Skeletal muscle cell (primary cell): ENCODE measurements at places on chromosomes 2 and 18.

- DNase-seq = no peak
Measured at GRCh38 chr2:37556256-37556655, 115.2 kb downstream of the CDC42EP3 start.

- DNase-seq = no peak
Measured at GRCh38 chr2:96091711-96092572, 24.4 kb downstream of the ADRA2B start.

GRCh38 chr2:152598975-152599759 lies 118.1 kb downstream of the PRPF40A start:
- no peak for DNase-seq

GRCh38 chr2:169012812-169013627 lies 18.1 kb downstream of the ABCB11 start:
- DNase-seq = no peak

GRCh38 chr18:9199681-9200080 lies 63.1 kb downstream of the ANKRD12 start:
- DNase-seq = no peak

GRCh38 chr2:122028371-122029100 lies 273.1 kb downstream of the TSN start:
- peak; percentile 30 for DNase-seq

- DNase-seq = no peak
Measured at GRCh38 chr18:37805773-37806404, 240.3 kb upstream of the CELF4 start.
